Myocyte (in vitro differentiated cells): ENCODE measurements at places on chromosomes 4 and X. TPM values are rescaled to one million over a fixed set of nuclear protein-coding genes. Genes with fewer than 3 reads are reported as not detected.

The FGFRL1 gene
- total RNA-seq = 20.5 and 22.5 TPM in 2 replicates

The MAOA gene
- total RNA-seq = 2.5 and 3.4 TPM in 2 replicates

The KLHL4 gene
- 13.0 and 22.0 TPM in 2 replicates for total RNA-seq

The EXOC1L gene
- not detected in 2 replicates for total RNA-seq

The ARR3 gene
- not detected in 2 replicates for total RNA-seq

The APEX2 gene
- total RNA-seq = 7.8 and 11.2 TPM in 2 replicates

The IL3RA gene
- not detected in 2 replicates for total RNA-seq

The JAKMIP1 gene
- 0.16 TPM in 1 of 2 replicates, not detected in the other for total RNA-seq

GRCh38 chr4:40576651-40577480 lies 52.8 kb downstream of the RBM47 start:
- peak; percentile 39 for DNase-seq

- DNase-seq = peak; percentile 65
Observed at GRCh38 chr4:122652379-122652778, 31.5 kb upstream of the IL21 start.

GRCh38 chr4:89939994-89940393 lies 45.3 kb downstream of the MMRN1 start:
- peak; percentile 57 for DNase-seq

DNA sequence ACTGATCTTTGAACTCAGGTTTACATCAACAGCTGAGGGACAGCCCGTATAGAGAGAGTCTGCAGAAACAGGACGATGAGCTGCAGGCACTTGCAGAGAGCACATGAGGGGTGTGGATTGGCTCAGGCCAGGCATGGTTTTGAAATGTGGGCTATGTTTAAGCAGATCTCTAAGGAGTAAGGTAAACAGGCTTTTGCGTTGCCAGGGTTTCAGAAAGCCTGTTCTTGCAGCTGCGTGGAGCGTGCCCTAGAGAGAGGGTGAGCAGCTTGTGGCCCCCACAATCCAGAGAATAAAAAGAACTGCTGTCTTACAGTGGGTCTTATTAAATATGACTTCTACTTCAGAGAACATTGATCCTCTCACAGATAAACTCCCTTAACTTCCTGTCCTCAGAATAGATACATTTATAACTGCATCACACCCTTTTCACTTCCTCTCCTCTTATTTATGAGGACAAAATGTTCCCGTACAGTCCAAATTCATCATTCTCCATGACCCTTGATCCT lies 64.1 kb downstream of the TMA16 start:
- no peak for DNase-seq

DNA sequence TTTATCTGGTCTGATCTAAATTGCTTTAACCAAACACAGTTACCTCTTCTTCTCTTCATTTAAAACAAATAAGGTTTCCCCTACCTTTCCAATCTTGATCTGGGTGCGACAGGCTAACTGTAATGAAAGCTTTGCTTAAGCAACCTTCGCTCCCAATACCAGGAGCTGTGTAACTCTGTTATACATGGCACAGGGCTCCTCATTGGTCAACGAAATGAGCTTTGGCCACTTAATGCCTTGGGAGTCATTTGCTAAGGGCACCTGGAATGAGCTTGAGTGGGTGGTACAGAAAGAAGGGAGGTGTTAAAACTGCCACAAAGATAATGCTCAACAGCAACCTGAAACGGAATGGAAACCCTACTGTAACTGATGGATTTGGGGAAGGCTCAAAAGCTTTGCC lies 140.5 kb downstream of the CHRNA9 start:
- DNase-seq = no peak

DNA sequence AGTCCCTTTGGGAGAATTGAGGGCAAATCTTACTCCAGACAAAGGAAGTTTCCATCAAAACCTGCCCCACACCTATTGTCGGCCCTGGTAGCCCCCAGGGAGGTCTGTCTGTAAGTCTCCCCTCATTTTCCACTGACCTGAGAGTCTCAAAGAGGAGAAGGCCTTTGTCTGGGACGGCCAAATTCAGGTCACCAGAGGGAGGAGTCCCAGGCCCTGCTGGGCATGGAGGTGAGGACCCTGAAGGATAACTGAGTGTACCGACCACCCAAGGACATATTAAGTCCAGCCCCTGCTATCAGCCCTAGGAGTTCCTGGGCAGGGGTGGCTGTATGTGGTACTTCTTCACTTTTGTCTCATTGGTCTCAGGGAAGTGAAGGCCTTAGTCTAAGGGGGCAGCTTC lies 229.9 kb downstream of the FGF13 start:
- no peak for DNase-seq

DNA sequence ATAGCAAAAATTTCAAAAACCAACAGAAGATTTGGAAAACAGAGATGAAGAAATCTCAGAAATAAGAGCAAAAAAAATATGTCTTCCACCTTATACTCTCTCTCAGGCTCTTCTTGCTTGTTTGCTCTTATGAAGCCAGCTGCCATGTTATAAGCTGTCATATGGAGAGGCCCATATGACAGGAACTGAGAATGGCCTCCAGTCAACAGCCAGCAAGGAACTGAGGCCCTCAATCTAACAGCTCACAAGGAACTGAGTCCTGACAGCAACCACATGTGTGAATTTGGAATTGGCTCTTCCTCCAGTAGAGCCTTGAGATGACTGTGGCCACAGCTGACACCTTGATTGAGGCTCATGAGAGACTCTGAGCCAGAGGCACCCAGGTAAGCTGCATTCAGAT lies 51.3 kb upstream of the MAOA start:
- DNase-seq = no peak

- peak; percentile 9 for DNase-seq
Observed at GRCh38 chrX:130877892-130878341, 25.1 kb downstream of the ENOX2 start.

DNA sequence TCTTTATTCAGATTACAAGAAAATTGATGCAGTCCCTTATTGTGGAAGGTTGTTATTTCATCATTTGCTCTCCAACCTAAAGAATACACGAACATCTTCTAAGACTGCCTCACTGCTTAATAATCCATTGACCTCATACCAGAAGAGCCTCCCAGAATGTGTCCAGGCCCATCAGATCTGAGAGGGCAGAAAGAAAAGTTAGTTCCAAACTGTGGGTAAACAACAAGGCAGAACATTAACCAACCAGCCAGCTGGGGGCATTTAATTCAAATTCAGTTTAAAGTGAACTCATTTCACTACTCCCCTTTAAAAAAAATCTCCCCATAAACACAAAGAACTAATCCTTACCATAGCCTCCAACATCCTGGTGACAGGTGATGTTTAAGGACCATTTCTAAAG lies 13.8 kb downstream of the GPC4 start:
- DNase-seq = no peak

DNA sequence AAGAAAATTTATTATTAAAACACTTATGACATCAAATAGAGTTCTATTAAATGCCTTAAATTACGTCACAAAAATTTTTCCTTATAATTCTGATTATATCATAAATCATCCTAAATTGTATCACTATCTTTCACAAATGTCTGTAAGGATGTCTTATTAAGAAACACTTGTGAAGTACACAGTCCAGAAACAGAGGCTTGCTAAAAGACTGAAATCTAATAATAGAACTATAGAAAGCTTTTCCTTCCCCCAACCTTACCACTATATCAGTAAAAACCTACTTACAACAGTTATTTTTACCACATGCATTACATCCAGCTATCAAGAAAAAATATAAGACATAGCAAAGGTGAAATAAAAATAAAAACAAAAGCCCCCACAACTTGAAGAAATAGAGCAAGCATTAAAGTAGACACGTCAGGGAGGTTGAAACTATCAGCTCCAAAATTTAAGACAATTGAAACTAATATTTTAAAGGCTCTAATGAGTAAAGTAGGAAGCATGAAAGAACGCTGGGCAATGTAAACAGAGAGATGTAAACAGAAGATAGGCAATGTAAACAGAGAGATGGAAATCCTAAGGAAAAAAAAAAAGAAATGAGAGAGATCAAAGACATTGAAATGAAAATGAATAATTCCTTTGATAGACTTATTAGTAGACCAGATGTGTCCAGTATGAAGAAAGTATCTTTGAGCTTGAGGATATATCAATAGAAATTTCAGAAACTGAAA lies 94.9 kb upstream of the TECRL start:
- no peak for DNase-seq

- DNase-seq = peak; percentile 47
Observed at GRCh38 chrX:57918750-57919436, 8.6 kb upstream of the ZXDA start.

GRCh38 chrX:15546745-15547144 lies 46.1 kb downstream of the BMX start:
- no peak for DNase-seq

GRCh38 chr4:153209410-153209809 lies 5.2 kb downstream of the TRIM2 start:
- no peak for DNase-seq

GRCh38 chrX:37976153-37976552 lies 30.2 kb upstream of the SYTL5 start:
- no peak for DNase-seq

- no peak for DNase-seq
Observed at GRCh38 chr4:153451911-153452657, 14.1 kb upstream of the TMEM131L start.

- peak; percentile 37 for DNase-seq
Observed at GRCh38 chrX:11187001-11187400, 75.9 kb downstream of the HCCS start.

- no peak for DNase-seq
Observed at GRCh38 chrX:96591421-96591820, 93.2 kb upstream of the DIAPH2 start.

DNA sequence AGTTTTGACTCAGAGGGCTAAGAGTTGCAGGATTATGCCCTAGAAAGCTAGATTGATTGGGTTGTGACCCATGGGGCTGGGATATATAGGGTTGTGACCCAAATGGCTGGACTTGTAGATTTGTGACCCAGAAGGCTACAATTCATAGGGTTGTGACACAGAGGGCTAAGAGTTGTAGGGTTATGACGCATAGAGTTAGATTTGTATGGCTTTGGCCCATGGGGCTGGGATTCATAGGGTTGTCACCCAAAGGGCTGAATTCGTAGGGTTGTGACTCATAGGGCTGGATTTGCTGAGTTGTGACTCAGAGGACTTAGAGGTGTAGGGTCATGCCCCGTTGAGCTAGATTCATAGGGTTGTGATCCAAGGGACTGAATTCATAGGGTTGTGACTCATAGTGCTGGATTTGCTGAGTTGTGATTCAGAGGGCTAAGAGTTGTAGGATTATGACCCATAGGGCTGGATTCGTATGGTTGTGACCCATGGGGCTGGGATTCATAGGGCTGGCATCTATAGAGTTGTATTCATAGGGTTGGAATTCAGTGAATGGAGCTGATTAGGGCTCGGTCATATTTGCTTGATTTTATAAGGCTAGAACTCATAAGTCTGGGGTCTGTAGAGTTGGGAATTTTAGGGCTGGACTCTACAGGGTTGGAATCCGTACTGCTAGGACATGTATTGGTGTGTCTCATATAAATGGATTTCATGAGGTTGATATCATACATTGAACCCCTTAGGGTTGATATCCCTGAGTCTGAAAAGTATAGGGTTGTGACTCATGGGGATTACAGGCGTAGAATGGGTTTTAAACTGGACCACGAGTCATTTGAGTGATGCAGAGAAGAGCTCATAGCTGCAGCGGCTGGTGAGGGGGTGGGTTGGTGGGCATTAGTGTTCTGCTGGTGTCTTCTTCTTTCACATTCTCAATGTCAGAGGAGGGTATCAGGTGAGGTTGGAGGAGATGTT lies 125.7 kb downstream of the CRLF2 start:
- DNase-seq = no peak

- DNase-seq = peak; percentile 13
Observed at GRCh38 chr4:106522839-106523238, 154.3 kb upstream of the GIMD1 start.
